GM23338 (cell line): ENCODE measurements at places on chromosomes 16 and 17. TPM values are rescaled to one million over a fixed set of nuclear protein-coding genes. Genes with fewer than 3 reads are reported as not detected.

Gene PIRT
- not detected in 2 replicates for total RNA-seq

GRCh38 chr16:8916541-8917225 lies 34.5 kb downstream of the LITAFD start:
- H3K4me1 ChIP-seq: no peaks in the 10 kb centered on the region; the same call in 1 of the 2 replicates
- no peak overlapping the region for H3K27ac ChIP-seq
- no peak overlapping the region for H3K4me3 ChIP-seq

- H3K4me1 ChIP-seq: peaks cover 8% of the 10 kb centered on the region
- H3K4me3 ChIP-seq: peak overlapping the region; percentile 86
- H3K36me3 ChIP-seq: peaks cover 7% of the 10 kb centered on the region; the same call in 1 of the 2 replicates
- no peaks in the 10 kb centered on the region for H3K27me3 ChIP-seq
Measured at GRCh38 chr16:67807148-67807682, 526 bp downstream of the TSNAXIP1 start.

GRCh38 chr17:55456307-55457240 lies 34.9 kb upstream of the MMD start:
- H3K4me3 ChIP-seq: no peak overlapping the region
- DNase-seq: no peak
- no peaks in the 10 kb centered on the region for H3K27me3 ChIP-seq
- H3K4me1 ChIP-seq: peaks cover 22% of the 10 kb centered on the region; the same call in 1 of the 2 replicates

GRCh38 chr16:30113031-30113710 lies at the start of gene GDPD3:
Gene GDPD3, minus strand, starts transcription at chr16:30113537. Its CDS starts 59 bp downstream, at chr16:30113478.
- H3K27ac ChIP-seq: no peak within 1 kb of the TSS
- H3K27me3 ChIP-seq: no peaks in the 10 kb centered on the region
- peaks cover 4% of the 10 kb centered on the region for H3K4me1 ChIP-seq
- no peak for DNase-seq
- no peak within 1 kb of the TSS for H3K4me3 ChIP-seq

Gene LGALS9B
- not detected in 2 replicates for total RNA-seq
